ENCODE measurements at places on chromosomes 1 and 21. TPM values are rescaled to one million over a fixed set of nuclear protein-coding genes. Genes with fewer than 3 reads are reported as not detected.

FCAMR gene
- not detected for total RNA-seq

DNA sequence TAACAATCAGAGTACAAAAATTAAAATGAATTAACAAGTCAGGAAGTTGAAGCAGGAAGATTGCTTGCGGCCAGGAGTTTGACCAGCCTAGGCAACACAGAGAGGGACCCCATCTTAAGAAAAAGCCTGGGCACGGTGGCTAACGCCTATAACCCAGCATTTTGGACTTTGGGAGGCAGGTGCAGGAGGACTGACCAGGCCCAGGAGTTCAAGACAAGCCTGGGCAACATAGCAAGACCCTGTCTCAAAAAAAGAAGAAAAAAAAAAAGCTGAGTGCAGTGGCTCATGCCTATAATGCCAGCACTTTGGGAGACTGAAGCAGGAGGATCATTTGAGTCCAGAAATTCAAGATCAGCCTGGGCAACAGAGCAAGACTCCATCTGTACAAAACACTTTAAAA lies 38.5 kb downstream of the TESK2 start:
- DNase-seq: no peak

CCDC27 gene
- total RNA-seq: not detected

- no peak for DNase-seq
These were observed 1270.6 kb downstream of the KCNT2 start for GRCh38 chr1:195337646-195338045.

HSD3B2 gene
- not detected for total RNA-seq

GRCh38 chr1:201136355-201137023 lies 9.5 kb upstream of the ASCL5 start:
- DNase-seq: no peak

DNA sequence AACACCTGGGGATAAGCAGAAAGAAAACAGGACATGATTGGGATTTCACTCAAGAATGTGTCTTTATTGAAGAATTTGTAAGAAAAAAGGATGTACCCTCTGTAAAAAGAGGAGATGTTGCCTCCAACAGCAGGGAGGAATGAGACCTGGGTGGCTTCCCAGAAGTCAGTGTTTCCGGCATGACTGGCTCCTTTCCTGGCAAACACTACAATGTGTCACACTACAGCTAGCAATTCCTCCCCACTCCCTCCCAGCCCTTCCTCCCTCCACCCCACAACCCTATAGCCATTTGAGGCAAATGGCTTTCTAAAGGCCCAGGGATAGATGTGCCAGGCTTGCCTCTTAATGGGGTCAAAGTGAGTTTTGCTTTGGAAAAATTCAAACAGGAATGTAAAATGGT lies 11.5 kb upstream of the COL8A2 start:
- DNase-seq: peak; percentile 84

HMGCL gene
- total RNA-seq: 59.9 TPM

TRAF5 gene
- 13.5 TPM for total RNA-seq

DNA sequence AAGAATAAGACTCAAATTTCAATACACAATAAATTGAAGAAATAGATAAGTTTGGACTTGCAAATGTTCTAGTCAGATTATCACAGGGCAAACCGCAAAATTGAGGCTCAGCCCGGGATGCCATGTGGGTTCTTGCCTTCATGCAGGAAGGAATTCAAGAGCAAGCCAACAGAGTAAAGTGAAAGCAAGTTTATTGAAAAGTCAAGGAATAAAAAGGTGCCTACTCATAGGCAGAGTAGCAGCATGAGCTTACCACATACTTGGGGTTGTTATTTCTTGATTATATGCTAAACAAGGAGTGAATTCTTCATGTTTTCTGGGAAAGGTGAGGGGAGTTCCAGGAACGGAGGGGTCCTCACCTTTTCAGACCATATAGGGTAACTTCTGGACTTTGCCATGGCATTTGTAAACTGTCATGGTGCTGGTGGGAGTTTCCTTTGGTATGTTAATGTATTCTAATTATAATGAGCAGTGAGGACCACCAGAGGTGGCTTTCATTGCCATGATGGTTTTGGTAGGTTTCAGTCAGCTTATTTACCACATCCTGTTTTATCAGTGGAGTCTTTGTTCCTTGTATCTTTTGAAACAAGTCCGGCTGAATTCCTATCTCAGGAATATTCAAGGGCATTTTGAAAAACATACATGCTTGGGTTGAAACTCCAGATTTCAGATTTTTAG lies 2.0 kb upstream of the OR2AK2 start:
- DNase-seq: no peak

HSD3B1 gene
- total RNA-seq: not detected

LCE1B gene
- total RNA-seq: not detected

- no peak for DNase-seq
These were observed 801.7 kb upstream of the BRINP3 start for GRCh38 chr1:191279266-191279800.

DNA sequence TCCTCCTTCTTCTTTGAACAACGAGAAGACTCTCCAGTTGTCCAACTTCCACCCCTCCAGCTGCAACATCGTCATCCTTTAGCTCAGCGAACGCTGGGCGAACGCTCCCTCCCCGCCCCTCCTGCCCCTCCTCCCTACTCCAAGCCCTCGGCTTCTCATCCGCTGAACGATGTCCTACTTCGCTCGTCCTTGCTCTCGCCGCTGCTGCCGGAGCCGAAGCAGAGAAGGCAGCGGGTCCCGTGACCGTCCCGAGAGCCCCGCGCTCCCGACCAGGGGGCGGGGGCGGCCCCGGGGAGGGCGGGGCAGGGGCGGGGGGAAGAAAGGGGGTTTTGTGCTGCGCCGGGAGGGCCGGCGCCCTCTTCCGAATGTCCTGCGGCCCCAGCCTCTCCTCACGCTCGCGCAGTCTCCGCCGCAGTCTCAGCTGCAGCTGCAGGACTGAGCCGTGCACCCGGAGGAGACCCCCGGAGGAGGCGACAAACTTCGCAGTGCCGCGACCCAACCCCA lies at the start of gene BCAN:
BCAN (plus strand) TSS at position 357 of the 504 bp plus-strand sequence. CDS start 3,938 bp downstream, outside the sequence.
- no peak for DNase-seq

ARHGEF10L gene
- 0.85 TPM for total RNA-seq

OBSCN gene
- 9.5 TPM for total RNA-seq

OR2L8 gene
- total RNA-seq: 0.17 TPM

DNA sequence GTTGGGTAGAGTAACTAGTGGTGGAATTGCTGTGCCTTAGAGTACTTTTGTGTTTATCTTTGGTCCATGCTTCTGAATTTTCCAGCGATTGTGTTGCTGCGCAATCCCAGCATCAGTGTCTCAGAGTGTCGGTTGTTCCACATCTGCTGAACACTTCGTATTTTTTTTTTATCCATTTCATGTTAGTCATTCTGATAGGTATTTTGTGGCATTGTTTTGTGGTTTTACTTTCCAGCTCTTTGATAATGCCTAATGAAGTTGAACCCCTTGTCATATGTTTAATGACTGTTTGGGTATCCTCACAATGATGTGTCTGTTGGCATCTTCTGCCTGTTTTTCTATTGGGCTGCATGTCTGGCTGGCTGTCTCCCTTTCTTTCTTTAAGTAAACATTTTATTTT lies 13.6 kb downstream of the TUFT1 start:
- no peak for DNase-seq

EPHA2 gene
- 121 TPM for total RNA-seq

- peak; percentile 19 for DNase-seq
These were observed 1.8 kb downstream of the NHLH2 start for GRCh38 chr1:115839029-115839678.

KRTAP21-2 gene
- not detected for total RNA-seq

GSTM1 gene
- total RNA-seq: 8.5 TPM

TNFRSF4 gene
- 4.8 TPM for total RNA-seq

DNA sequence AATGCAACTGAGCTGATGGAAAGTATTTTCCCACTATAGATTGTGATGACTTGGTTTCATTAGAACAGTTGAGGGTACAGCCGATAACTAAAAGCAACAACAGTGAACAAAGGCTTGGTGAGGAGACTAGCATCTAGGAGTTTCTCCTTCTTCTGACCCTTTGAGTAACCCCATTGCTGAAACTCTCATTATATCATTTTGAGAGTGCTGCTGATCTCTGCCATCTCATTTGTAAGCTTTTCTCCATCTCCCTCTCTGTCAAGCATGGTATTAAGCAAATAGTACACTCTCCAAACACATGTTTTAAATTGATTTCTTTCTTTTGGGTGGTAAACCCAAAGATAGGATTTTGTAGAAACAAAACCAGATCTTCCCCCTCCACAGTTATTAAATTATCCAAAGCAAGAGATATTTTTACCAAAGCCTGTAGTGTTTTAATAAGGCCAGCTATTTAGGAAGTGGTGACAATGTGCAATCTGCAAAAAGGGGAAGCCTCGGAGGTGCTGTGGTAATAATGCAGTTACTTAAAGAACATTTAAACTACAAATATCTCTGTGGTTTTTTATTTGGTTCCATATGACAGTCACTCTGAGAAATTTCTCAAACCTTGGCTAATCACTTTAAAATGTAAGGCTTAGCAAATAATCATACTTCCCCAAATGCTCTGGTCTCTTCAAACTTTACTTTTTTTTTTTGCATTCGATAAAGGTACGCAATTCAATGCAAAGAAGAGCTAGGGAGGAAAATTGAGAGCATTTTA lies 287.5 kb downstream of the HLX start:
- DNase-seq: no peak

- DNase-seq: no peak
These were observed 251.7 kb upstream of the BEND5 start for GRCh38 chr1:49028396-49028795.

GRCh38 chr1:24021403-24022266 lies 41.5 kb upstream of the SRSF10 start:
- DNase-seq: peak; percentile 30

DNA sequence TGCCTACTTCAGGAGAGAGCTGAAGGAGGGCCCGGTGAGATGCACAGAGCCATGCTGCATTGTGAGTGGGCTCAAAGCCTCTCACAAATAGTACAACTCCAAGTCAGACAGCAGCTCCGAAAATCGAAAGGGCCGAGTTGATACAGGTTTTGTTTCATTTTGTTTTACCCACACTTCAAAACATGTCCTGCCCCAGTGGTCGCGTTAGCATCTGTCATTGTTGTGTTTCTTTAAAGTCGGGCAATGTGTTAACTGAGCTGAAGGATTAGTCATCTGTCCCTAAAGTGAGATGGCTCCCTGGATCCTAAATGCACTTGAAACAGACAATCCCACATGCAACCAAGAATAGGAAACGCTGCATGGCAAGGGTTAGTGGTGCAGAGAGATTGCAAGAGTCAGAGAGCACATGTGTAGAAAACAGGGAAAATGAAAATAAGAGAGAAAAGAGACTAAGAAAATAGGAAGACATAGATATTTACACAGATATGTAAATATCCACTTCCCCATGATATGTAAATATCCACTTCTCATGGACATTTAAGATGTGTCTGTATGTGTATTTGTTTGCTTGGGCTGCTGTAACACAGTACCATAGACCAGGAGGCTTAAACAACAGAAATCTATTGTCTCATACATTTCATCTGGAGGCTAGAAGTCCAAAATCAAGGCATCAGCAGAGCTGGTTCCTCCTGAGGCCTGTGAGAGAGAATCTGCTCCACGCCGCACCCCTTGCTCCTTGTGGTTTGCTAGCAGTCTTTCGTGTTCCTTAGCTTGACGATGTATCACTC lies 131.4 kb upstream of the RAB4A start:
- no peak for DNase-seq

DNA sequence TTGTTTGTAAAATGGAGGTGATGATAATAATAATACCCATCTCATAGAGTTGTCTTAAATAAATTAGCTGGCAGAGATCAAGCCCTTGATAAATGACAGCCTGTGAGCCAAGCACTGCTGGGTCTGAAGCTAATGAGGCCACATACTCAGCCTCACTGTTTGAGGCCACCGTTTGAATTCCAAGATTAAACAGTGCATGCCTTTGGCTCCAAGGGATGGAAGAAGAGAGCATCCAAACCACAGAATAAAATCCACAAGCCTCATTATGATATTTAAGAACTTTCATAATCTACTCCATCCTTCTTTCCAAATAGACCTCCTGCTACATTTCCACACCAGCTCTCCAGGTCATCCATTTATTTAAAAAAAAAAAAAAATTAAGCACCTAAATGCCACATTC lies 29.0 kb downstream of the TGFBR3 start:
- DNase-seq: no peak

DNA sequence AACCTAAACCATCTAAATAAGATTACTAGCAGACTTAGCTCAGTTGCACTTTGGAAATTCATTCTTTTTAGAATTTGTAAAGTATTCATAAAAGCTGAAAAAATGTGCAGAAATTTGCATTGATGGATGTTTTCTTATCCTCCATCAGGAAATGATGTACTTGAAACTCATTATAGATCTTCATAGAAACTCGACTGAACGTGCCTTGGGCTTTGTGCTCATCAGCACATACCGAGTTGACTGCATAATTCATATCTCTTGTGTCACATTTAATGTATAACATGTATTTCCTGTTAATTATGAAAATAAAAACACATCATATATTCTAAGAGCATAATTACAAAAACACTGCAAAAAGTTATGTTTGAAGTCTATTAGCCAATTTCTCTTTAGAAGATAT lies 290.9 kb upstream of the NR5A2 start:
- no peak for DNase-seq

FMO5 gene
- 3.6 TPM for total RNA-seq

DNA sequence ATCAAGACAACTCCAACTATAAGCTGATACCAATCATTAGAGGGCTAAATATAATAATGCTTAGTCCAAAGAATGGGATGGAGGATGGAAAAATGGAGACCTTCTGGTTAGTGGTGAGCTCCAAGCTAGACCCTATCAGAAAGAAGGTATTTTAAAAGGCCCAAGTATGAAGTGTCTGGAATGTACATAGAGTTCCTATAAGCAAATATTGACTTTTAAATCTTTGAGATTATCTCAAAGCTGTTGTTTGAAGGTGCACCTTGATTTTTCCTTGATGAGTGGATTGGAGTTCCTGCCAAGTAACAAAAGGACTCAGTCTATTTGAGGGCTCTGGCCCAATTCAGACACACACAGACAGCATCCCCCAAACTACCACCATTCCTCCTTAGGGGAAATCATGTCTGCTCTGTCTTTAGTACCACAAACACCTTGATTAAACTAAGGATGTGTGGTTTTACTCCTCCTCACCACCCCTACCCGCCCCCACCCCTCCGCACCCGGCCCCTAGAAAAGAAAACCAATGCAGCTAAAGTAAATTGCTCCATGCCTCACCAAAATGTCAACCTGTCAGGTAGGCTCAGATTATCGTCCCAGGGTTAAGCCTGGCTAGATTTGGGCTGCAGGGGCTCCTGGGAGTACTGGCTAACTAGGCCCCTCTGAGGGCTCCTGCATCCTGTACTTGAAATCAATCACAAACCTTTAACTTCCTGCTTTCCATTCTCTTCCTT lies 59.4 kb downstream of the CDC7 start:
- DNase-seq: no peak

GRCh38 chr1:234645964-234646363 lies 36.0 kb upstream of the IRF2BP2 start:
- DNase-seq: no peak

- no peak for DNase-seq
These were observed 2.6 kb upstream of the RNF2 start for GRCh38 chr1:185042737-185043136.

GRCh38 chr1:46442317-46443161 lies 47.1 kb upstream of the DMBX1 start:
- peak; percentile 80 for DNase-seq

All from dermis blood vessel endothelial cell (primary cell).